AG04450 (cell line): ENCODE measurements at places on chromosomes 5 and 9. TPM values are rescaled to one million over a fixed set of nuclear protein-coding genes. Genes with fewer than 3 reads are reported as not detected.

- DNase-seq, result no peak
These were observed 184.2 kb upstream of the TBCA start for GRCh38 chr5:77960305-77960704.

GRCh38 chr5:56819060-56819881 is 3.9 kb downstream of the MAP3K1 start:
- DNase-seq, result no peak

DNA sequence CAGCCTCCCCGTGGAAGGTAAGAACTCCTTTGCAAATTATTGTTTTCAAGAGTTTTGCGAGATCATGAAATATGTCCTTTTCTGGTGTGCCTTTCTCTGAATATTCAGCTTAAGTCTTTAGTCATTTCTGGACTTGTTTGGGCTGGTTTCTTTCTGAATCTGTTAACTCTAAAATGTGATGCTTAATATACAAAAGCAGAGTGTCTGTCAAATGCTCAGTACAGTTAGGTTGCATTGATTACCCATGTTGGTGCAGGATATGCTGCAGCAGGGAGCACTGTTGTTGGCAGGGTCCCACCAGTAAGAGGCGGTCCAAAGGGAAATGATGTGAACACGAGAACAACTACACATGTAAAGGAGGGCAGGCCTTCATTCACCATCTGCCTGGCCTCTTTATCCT is 47.7 kb downstream of the SPTAN1 start:
- no peak for DNase-seq

DNA sequence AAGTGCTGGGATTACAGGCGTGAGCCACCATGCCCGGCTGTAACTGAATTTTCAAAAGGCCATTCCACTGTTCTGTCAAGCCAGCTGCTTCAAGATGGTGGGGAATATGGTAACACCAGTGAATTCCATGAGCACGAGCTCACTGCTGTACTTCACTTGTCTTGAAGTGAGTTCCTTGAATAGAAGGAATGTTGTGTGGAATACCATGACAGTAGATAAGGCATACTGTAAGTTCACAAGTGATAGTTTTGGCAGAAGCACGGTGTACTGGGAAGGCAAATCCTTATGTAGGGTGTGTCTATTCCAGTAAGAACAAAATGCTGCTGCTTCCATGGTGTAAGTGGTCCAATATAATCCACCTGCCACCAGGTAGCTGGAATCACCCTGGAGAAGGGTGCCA is 6.6 kb upstream of the PRXL2C start:
- DNase-seq, result no peak

- DNase-seq, result no peak
These were observed 84.4 kb downstream of the ZSWIM6 start for GRCh38 chr5:61416420-61416819.

DNA sequence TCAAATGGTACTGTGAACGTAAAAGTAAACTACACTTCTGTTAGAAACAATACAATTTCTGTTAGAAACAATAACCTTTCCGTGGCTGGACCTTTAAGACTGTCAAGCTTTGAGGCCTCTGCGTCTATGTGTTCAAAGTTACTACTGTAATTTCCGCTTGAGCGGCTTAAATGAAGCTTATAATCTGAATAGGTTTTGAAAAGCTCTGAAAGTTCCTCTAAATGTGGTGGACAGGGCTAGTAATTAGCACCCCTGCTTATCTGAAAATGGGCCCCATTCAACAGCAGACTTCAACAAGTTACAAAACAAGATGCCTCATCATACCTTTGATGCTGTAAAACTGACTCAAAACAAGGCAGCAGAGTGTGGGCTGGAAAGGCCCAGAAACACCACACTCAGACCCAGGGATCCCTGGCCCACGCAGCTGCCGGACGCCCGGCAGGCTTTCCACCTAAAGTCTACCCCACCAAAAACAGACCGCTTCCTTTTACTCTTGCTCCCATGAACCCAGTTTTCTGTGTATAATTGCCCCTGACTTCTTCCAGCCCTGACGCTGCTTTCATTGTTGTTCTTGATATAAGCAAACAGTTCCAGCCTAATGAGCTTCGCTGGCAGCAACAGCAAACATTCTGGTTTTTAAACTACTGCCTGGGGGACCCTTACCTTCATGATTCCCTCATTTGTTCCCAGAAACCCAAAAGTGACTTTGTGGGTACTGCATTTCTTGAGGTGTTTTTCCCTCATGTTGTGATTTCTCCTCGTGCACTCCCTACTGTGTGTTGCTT is 66.7 kb downstream of the TLE1 start:
- DNase-seq, result no peak

DNA sequence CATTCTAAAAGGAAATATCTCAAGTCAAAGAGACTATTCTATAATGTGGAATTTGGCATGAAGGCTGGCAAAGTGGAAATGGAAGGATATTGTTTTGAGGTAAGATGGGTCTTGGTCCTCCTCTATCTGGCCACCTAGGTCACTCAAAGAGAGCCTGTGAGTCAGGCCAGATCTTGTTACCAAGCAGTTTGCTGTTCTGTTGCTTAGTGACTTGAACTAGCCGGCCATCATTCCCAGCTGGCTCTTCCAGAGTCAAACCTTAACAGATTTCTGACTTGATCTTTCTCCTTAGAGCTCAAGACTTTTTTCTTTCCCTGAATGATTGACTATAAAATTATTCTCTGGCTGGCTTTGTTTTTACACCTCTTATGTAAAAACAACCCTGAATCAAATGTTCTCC is 136.1 kb downstream of the PDE4D start:
- no peak for DNase-seq

DNA sequence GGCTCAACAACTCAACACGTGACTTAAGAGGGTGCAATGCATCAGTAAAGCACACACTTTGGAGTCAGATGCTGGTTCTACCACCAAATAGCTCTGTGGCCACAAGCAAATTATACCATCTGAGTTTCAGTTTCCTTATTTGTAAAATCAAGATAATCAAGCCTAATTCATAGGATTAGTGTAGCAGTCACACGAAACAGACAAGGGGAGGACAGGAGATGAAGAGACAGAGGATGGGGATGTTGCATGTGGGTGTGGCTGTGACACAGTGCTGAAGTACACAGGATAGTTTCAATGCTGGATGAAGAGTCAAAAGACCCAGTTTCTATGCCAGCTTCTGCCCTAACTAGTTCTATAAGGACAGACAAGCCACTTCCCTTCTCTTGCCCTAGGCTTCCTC is 60.2 kb downstream of the SPOCK1 start:
- DNase-seq, result no peak

- no peak for DNase-seq
These were observed 10.1 kb downstream of the LMX1B start for GRCh38 chr9:126623667-126624478.

- no peak for DNase-seq
These were observed 38.8 kb upstream of the ZNF618 start for GRCh38 chr9:113837334-113837733.

DNA sequence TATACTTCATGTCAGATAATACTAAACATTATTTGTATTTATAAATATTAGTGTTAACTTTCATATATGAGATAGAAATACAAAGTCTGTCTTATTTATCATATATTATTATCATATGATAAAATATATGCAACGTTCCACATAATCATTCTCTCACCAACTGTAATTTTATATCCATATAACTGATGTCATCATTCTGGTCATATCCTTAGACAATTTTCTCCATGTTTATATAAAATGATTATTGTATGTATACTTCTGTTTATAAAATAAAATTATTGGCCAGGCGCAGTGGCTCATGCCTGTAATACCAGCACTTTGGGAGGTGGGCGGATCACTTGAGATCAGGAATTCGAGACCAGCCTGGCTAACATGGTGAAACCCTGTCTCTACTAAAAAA is 2007.1 kb downstream of the EFNA5 start:
- no peak for DNase-seq

DNA sequence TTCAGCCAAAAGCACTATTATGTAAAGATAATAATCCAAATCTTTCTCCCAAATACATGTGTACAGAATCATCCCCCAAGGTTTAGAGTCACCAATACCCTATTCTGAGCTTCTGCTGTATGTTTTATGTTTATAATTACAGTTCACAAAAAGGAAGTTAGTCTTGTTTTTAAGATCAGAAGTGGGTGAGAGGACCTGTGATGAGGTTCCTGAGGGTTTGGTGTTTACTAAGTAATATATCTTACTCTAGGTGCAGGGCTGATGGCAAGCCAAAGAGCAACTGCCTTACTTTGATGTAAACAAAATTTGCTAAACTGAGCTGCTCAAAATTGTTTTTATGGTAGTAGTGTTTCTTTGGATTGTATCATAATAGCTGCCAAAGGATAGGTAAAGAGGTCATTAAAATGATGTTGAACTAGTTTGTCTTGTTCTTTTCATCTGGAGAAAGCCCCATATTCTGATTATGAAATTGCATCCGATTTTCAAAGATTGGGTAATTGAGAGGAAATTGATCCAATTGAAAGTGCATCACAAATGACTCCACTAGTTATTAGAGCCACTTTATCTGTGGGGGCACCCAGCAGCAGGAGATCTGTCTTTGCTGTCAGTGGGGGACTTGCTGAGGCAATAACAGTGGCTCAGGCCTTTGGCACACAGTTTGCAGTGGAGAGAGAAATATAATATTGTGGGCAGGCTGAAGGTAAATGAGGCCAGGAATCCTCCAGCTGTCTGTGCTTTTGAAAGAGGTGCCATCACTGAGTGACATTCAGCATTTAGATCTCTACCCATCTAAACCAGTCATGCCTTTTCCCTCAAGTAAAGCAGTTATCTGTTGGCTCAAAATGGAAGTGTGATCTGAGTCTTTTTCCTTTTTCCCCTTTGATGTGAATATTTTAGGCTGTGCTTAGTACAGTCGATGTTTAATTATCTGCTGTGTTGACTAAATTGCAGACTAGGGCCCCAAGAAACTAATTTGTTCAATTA is 14.1 kb downstream of the TRIM32 start:
- DNase-seq, result no peak

IFNB1 gene
- not detected in 2 replicates for polyA plus RNA-seq

BRD9 gene
- polyA plus RNA-seq, result 10.6 and 14.4 TPM in 2 replicates

GABRB2 gene
- not detected in 2 replicates for polyA plus RNA-seq

SHOC1 gene
- polyA plus RNA-seq, result 0.07 and 0.15 TPM in 2 replicates

ZNF883 gene
- 1.3 and 1.5 TPM in 2 replicates for polyA plus RNA-seq
